ENCODE measurements at places on chromosomes 12 and 14. TPM values are rescaled to one million over a fixed set of nuclear protein-coding genes. Genes with fewer than 3 reads are reported as not detected.

Gene PLEKHD1
- 0.02 TPM for total RNA-seq

Gene SPTB
- 1.7 TPM for total RNA-seq

Gene PCED1B
- total RNA-seq: 15.9 TPM

Gene EFCAB11
- 10.3 TPM for total RNA-seq

All from A549 treated with dexamethasone at 1 μM for 4 hours (cell line).